CD4-positive, alpha-beta memory T cell (primary cell): ENCODE measurements at places on chromosomes 5 and 9. TPM values are rescaled to one million over a fixed set of nuclear protein-coding genes. Genes with fewer than 3 reads are reported as not detected.

- DNase-seq, result no peak
Measured at GRCh38 chr5:128441165-128441564, 96.9 kb downstream of the FBN2 start.

DNA sequence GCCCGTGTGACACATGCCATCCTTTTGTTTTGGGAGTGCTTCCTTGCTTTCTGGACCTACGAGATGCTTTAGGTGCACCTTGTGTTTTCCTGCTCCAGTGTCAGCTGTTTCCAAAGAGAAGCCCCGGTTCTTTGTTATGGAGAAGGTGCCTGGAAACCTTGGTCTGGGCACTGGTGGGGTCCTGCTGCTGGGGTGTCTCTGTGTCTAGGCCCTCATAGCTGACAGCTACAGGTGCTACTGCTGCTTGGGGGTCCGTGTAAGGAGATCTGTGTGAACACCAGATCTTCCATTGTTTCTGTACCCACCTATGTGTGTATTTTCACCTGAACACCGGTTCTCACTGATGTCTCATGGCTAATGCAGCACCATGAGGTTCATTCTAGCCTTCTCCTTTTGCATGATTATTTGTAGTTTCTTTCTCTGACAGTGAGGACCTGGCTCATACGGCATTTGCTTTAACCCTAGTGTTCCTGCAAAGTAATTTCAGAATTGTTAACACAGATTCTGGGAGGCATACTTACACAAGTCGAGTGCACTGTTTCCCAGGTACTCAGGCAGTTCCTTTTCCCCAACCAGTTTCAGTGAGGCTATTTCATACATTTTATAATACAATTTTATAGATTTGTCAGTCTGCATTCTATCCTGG is 13.2 kb upstream of the FAM120AOS start:
- no peak for DNase-seq

ENTREP1 gene
- total RNA-seq, result not detected

OBP2B gene
- total RNA-seq, result not detected
